ENCODE measurements at places on chromosomes 16 and 17. TPM values are rescaled to one million over a fixed set of nuclear protein-coding genes. Genes with fewer than 3 reads are reported as not detected.

NGFR gene
- 14.7 TPM for total RNA-seq

CARHSP1 gene
- 78.6 TPM for total RNA-seq

MILR1 gene
- total RNA-seq, result 0.54 TPM

TBC1D16 gene
- 69.8 TPM for total RNA-seq

CCL2 gene
- 62.4 TPM for total RNA-seq

CISD3 gene
- total RNA-seq, result 4.6 TPM

SLFN13 gene
- total RNA-seq, result 23.1 TPM

KLHL10 gene
- not detected for total RNA-seq

SSTR5 gene
- not detected for total RNA-seq

SLC12A3 gene
- not detected for total RNA-seq

MTSS2 gene
- total RNA-seq, result 100 TPM

GRCh38 chr17:78878871-78879527 is 24.0 kb downstream of the CEP295NL start:
- no peak for DNase-seq

DNA sequence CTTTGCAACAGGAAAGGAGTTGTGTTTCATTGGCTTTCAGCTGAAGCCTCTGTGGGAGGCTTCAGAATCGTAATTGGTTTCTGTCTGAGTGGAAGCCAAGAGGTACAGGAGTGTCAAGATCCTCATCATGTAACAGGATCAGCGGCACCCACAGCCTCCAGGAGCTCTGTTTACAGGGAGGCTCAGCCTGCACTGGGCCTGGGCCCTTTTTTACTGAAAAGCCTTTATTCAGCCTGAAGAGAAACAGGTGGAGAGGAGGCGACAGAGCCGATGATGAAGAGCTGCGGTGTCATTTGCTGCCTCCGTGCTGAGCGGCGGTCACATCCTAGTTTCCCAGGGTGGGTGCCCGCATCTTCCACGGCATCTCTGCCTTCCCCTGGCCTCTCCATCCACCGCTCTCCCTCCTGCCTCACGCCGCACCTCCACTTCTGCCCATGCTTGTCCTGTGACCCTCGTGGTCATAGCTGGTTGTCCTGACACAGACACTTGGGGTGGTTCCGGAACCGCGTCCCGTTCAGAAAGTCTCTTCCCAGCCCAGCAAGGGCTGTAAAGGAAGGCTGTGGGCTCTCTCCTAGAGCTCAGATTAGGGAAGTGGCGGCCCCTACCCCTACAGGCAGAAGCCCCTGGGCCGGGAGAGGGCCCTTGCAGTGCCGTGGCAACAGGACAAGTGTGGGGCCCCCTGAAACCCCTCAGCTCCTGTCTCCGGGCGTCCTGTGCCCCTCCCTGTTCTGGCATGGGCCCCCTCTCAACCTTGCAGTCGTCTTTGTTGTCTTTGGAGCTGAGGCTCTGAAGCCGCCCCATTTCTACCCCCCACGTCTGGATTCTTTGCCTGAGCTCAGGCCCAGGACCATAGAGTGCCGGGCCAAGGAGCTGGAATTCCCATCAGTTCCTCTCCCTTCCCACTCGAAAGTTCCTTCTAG is 53.9 kb upstream of the CHMP6 start:
- no peak for DNase-seq

DNA sequence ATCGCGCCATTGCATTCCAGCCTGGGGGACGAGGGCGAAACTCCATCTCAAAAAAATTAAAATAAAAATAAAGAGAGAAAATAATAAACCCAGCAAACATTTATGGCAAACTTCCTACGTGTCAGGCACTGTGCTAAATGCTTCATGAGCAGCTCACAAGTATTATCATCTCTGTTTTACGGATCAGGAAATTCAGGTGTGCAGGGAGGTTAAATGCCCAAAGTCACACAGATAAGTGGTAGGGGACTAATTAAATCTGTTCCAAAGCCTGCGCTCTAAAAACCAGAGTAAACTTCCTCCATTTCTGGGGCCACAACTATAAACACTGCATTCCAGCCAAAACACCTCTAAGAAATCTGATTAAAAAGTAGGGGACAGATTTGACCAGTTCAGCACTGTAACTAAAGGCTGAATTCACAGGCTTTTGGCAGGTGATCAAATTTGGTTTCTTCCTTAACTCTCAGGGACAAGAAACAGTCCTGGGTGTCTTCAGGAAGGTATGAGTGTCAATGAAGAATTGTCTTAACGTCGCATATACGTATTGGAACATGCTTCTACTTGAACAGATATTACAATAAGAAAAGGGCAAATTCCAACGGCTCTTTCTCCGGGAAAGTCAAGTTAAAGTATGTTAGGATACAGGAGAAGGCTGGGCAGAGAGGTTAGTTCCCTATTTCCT is 996 bp downstream of the STRADA start:
- DNase-seq, result no peak

DNA sequence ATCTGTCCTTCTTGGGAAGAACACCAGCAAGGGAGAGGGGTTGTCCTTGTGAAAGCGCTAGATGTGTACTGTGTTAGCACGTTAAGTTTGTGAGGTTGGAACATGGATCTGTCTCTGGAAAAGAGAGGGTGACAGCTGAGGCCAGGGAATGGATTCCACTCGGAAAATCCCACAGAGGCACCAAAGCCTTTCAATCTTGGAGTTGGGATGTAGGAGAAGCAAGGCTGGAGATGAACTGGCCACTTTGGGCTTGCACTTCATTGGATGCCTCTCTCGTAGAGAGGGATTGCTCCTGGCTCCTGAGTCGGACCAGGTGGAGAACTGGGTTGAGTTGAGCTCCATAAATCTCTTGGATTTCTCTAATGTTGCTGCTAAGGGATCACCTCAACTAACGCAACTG is 67.2 kb downstream of the CCDC182 start:
- no peak for DNase-seq

- no peak for DNase-seq
These were observed 13.1 kb upstream of the MRPS23 start for GRCh38 chr17:57862694-57863667.

DNA sequence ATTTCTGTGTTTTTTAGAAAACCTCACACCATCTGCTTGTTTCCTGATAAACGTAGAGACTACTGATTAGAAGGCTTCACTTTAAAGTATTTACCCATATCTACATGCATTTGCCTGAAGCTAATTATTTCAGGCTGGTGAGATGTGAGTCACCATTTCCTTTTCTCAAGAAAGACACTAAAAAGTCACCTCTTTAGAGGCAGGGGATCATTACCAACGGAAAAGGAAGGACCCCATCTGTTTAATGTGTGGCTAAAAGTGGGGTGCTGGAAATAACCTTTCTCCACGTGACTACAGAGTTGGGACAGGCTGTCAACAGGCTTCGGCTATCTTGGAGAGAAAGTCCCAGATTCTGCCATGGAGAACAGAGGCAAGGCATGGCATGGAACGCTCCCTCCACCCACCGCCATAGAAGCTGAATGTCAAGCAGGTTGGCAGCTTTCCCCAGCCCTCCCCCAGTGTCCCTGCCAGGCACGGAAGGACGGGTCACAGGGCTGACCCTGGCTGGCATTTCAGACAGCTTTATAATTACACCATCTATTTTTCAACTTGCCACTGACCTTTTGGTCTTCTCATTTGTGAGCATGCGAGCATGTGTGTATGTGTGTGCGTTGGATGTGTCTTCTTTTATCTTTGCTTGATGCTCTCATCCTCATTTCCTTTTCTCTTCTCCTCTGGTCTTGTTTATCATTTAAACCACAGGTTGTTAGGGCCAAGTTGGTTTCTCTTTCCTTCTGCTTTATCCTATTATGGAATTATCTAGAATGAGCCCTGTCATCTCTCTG is 157.0 kb downstream of the CPPED1 start:
- DNase-seq, result no peak

GRCh38 chr17:51472670-51473205 is 212.4 kb downstream of the UTP18 start:
- DNase-seq, result no peak

DNA sequence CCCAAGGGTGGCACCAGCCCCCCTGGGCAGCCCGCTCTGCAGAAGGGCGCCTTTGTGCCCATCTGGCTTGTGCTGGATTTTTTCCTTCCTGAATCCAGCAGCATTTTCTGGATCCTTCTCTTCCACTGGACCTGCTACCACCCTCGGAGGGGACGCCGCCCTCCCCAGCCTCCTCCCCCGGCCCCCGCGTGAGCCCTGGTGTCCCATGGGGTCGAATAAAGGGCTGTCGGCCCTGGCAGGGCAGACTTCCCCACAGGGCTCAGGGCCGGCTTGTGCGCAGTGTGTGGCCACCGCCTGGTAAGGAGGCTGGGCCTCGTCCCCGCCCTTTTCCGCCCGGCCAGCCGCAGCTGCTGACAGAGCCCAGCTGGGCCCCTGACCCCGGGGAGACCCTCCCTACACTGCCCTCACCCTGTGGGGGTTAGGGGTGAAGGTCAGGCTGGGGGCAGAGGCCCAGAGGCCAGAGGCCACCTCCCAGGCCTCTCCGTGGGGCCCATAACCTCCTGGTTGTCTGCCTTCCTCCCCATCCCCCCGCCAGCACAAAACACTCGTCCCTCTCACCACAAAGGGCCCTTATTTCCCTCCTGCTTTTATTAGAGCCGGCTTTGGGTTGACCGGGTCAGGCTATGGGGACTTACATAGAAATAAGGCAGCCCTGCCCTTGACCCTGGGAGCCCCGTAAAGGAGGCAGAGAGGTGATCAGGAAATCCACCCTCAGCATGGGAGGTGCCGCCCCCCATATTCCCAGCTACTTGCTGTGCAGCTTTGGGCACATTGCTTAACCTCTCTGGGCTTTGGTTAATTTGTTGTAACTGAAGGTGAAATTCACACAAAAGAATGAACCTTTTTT is 179.3 kb upstream of the CIBAR2 start:
- DNase-seq, result no peak

DNA sequence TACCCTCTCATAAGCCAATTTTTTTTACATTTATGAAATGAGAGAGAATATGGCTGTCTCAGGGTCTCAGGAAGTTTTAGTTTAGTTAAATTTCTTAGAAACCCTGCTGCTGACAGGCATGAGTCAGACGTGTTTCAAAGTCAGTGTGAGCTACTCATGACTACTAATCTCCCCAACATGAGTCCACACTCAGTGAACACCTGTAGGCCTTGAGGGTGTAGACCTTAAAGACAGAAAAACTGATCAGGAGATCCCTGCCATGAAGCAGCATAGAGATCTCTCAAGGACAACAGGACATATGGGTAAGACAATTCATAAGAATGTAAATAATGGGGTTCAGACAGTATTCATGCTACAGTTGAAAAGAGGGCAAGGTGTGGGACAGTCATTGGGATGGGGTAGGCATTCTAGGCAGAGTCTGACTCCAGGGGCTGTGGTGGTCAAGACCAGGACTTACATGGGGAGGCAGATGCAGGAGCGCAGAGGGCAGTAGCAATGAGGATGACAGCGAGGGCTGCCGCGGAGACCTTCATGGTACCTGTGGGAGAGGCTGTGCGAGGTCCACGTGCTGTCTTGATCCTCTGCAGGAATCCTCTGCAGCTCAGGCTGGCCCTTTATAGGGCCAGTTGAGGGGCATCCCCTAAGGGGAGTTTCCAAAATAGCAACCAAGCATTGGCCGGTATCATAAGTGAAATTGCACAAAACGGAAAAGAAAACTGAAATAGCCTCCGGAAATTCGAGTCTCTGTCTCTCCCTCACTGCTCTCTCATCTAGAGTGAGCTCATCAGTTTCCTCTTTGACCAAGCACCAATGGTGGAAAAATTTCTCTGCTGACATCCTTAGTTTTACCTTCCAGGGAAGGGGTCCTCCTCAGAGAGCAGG is at the start of gene CCL5:
CCL5 (minus strand) TSS at position 588 of the 882 bp plus-strand sequence.
- no peak for DNase-seq

GRCh38 chr16:4846503-4846900 is 586 bp downstream of the GLYR1 start:
- DNase-seq, result peak; percentile 66

- no peak for DNase-seq
These were observed at the start of gene BAIAP3 for GRCh38 chr16:1333149-1333812. Gene BAIAP3 (plus strand): TSS chr16:1333645. CDS start chr16:1338550, 4,905 bp downstream.

DNA sequence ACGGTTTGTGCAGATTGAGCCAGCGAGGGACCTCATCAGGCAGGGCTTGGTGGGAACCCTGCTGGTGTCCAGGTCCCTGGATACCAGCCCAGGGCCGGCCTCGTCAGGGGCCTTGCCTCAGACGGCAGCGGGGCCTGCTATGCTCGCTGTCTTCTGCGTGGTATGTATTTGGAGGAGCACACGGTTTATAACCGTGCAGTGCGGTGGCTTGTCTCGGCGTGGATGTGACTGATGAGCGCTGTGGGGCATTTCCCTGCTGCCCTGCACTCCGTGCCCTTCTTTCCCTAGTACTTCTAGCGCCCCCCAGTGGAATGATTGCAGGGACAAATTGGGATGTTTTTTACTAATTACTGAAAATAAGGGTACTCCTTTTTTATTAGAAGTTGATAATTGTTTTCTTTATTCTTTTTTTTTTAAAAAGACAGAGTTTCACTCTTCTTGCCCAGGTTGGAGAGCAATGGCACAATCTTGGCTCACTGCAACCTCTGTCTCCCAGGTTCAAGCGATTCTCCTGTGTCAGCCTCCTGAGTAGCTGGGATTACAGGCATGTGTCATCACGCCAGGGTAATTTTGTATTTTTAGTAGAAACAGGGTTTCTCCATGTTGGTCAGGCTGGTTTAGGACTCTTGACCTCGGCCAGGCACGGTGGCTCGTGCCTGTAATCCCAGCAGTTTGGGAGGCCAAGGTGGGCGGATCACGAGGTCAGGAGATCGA is 15.3 kb downstream of the TBCD start:
- DNase-seq, result no peak

DNA sequence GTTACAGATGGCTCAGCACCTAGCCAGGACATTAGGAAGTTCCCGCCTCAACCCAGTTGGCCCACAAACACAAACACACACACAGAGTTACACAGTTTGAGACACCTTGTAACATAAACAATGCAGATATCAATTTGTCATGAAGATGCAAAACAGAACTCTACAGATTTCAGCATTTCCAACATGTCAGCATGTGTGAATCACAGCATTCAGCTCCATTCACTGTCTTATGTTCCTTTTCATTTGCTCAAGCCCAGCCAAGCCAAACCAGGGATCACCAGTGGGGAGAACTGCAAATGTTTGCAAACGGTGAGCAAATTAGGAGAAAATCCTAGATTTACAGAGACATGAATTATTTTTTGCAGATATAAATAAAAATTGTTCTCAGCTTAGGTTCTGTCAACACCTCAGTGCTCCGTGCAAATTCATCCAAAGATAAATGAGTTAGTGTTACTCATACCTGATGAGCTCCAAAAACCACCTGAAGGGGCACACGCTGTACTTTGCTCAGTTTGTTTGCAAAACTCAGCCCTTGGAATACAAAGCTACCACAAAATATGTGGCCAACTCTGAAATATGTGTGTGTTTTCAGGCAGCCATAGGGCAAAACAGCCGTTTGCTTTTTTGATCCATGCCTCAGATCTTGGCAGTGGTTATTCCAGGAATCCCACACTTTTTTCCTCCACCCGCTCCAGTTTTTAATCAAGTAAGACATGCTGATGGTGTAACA is 16.3 kb upstream of the COX10 start:
- DNase-seq, result no peak

DNA sequence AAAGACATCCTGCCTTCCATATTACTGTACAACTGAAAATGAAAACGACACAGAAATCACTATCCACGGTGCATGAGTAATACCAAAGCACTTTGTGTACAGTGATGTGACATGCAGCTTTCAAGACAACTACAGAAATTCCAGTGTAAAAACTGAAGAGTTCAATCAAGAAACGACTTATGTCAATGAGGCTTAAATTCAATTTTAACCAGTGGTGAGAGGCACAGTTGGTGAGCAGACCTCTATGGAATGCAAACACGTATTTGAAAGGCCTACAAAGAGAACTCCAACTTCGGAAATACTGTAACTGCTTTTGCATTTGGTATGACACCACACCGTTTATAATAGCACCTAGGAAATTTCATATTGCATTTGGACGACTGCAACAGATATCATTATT is 87.6 kb downstream of the USP31 start:
- DNase-seq, result no peak

- DNase-seq, result no peak
These were observed 51.2 kb downstream of the SOX9 start for GRCh38 chr17:72171703-72172667.

- DNase-seq, result no peak
These were observed 118.8 kb upstream of the FOXF1 start for GRCh38 chr16:86391486-86391885.
